ENCODE measurements at places on chromosomes 7 and 10.

GRCh38 chr10:33010132-33011037, 52.4 kb upstream of the ITGB1 start:
- peak; percentile 91 for DNase-seq

GRCh38 chr10:80136134-80136571, 3.6 kb downstream of the PLAC9 start:
- DNase-seq, result no peak

DNA sequence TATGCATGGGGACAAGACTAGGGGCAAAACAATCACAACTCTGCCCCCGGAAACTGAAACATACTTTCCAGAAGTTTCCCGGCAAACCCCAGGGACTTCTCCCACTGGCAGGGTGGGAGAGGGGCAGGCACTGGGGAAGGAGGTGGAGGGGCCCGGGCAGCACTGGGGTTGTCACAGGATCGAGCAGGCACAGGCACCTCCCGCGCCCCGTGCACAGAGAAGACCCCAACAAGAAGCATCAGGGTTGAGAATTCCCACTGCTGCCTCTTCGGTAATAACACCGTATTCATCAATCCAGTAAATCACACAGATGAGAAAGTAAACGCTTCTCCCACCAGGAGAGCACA, 490.5 kb downstream of the PTPRN2 start:
- no peak for DNase-seq

GRCh38 chr7:84847038-84847437, 339.8 kb downstream of the SEMA3D start:
- DNase-seq, result no peak

GRCh38 chr10:1665021-1665661, 72.2 kb downstream of the ADARB2 start:
- no peak for DNase-seq

DNA sequence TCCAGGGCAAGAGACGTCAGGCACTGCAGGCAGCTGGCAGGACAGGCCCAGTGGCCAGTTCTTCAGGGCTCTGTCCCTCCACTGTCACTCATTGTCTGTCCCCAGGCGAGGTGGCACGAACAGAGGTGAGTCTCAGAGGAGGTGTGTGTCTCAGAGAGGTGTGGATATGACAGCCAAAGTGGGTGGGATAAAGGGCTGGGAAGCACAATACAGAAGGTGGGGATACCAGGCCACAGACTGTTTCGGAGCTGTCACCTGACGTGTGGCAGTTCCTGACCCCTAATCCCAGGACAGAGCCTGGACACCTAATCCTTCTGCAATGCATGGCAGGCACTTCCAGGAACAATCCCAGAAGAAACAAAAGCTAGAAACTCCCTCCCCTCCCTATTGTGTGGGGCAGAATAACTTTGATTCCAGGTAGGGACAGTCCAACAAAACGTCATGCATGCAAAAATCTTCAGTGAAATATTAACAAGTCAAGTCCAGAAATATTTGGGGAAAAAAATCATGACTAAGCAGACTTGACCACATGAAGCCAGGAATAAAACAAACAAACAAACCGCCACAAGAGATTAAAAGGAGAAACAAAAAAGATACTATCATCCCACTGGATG, 11.6 kb downstream of the KLRG2 start:
- peak; percentile 49 for DNase-seq

- peak; percentile 70 for DNase-seq
Measured at GRCh38 chr10:76444034-76444800, 1012.8 kb downstream of the LRMDA start.

GRCh38 chr10:47371629-47372485, 12.2 kb downstream of the ZNF488 start:
- DNase-seq, result no peak

GRCh38 chr10:62610649-62611229, 193.8 kb upstream of the ADO start:
- DNase-seq, result peak; percentile 57

GRCh38 chr10:662686-663465, 26.6 kb downstream of the DIP2C start:
- no peak for DNase-seq

GRCh38 chr7:95493247-95493646, 7.5 kb downstream of the ASB4 start:
- DNase-seq, result peak; percentile 45

DNA sequence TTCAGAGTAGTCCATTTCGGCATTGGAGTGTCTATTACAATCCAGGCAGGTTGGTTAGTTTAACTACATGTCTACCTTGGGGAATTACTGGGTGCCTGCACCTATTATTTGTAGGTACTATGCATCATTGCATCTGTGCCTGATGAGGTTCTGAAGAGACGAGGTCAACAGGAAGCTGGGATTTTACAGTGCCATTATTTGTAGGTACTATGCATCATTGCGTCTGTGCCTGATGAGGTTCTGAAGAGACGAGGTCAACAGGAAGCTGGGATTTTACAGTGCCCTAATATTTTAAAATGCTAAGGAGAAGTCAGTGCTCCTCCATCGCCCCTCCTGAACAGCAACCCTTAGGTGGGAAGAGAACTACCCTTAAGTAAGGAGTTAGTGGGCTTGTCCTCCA, 41.7 kb downstream of the NPY start:
- no peak for DNase-seq

- no peak for DNase-seq
Measured at GRCh38 chr7:158957510-158957906, 101.2 kb downstream of the DYNC2I1 start.

- DNase-seq, result no peak
Measured at GRCh38 chr10:100138921-100139496, 46.8 kb downstream of the ERLIN1 start.

DNA sequence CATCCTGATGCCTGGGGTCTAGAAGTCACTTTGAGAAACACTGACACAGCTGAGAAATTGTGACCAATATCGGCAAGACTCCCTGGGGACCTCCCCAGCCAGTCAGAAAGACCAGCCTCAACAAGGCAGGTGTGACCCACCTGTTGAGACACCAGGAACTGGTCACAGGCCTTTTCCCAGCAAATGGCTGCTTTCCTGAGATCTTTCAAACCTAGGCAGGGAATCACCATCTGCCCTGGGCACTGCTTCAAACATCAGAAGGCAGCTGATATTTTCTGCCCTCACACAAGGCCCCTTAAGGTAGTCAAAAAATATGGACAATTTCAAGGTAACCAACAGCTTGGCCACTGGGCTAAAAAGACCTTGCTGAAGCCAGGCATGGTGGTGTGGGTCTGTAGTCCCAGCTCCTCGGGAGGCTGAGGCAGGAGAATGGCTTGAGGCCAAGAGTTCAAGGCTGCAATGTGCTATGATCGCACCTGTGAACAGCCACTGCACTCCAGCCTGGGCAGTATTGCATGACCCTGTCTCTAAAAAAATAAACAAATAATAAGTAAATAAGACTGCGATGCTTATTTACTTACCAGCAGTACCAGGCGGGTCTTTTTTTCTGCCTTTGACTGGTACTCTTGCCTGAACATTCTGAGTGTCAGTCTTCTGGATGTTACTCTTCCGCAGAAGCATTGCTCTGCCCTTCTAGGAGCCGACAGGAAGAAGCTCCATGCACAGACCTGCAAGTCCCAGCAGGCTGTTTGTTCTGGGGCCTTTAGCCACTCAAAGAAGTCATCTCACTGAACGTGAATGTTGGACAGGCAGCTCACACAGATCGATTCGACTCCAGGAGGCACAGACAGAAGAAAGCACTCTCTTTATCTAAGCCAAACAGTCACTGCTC, 59.7 kb downstream of the SORBS1 start:
- DNase-seq, result no peak

GRCh38 chr7:127817466-127817865, 165.5 kb downstream of the SND1 start:
- DNase-seq, result no peak

GRCh38 chr7:15837306-15837950, 150.9 kb upstream of the MEOX2 start:
- DNase-seq, result no peak

- no peak for DNase-seq
Measured at GRCh38 chr7:28645866-28646265, 233.5 kb downstream of the CREB5 start.

DNA sequence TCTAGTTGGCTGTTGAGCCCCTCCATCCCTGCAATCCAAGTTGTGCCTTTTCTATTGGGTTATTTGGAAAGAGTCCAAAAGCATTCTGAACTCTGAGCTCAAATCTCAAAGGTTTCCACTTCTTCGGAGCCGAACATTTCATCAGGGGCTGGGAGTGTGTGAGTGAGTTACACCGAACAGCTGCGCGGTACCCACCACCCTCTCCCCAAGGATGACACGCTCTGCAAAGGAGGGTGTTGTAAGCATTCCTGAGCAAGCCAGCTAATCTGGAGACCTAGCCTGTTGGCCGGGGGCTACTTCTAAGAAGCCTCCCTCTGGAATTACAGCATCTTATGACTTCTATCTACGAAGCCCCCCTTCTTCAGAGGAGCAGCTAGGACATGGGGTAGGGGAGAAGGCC, 270.5 kb downstream of the CREB5 start:
- no peak for DNase-seq

- peak; percentile 68 for DNase-seq
Measured at GRCh38 chr7:42340436-42340835, 103.4 kb upstream of the GLI3 start.

DNA sequence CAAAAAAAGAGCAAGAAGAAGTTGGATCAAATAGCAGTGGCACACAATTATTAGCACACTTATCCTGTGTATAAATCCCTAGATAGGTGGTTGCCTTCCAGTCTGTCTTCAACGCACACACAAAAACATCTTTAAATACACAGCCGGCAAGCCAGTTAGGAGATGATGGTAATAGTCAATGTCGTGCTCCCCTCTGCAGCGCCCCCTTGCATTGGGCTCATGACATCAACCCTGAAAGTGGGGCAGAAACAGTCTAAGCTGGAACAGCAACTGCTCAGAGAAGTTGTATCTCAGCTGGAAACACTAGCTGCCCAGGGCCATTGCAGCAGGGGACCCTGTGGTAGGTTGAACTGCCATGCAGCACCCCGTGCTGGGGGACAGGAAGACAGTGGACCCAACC, 179.5 kb upstream of the YAE1 start:
- DNase-seq, result no peak

- DNase-seq, result no peak
Measured at GRCh38 chr7:140325600-140325999, 72.7 kb downstream of the SLC37A3 start.

DNA sequence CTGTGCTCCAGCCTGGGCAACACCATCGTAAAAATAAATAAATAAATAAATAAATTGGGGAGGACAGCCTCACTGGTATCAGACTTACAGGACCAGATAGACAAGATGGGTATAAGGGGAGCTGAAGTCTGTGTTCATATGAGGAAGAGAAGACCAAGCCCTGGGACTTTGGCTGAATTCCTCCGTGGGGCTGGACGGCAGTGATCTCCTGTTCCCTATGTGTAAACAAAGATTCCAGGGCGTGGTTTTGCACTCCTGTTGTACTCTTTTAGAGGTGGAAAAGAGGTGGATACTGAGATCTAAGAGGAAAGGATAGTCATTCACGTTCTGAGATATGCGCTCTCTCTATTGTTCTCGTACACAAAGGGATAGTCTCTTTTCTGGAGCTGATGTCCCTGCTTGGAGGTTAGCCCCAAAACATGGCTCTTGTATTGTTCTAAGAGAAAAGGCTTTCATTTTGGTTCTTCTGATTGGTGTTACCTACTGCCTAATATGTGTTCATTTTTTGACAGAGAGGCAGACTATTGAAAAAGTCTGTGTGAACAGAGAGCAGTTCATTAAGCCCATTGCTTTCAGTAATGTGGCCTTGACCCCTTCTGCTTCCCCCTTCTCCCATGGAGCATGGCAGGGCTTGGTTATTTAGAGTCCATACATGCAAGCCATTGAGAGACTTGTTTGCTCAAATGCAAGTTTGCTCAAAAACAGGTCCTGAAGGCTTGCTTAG, 12.3 kb downstream of the KCTD7 start:
- no peak for DNase-seq

DNA sequence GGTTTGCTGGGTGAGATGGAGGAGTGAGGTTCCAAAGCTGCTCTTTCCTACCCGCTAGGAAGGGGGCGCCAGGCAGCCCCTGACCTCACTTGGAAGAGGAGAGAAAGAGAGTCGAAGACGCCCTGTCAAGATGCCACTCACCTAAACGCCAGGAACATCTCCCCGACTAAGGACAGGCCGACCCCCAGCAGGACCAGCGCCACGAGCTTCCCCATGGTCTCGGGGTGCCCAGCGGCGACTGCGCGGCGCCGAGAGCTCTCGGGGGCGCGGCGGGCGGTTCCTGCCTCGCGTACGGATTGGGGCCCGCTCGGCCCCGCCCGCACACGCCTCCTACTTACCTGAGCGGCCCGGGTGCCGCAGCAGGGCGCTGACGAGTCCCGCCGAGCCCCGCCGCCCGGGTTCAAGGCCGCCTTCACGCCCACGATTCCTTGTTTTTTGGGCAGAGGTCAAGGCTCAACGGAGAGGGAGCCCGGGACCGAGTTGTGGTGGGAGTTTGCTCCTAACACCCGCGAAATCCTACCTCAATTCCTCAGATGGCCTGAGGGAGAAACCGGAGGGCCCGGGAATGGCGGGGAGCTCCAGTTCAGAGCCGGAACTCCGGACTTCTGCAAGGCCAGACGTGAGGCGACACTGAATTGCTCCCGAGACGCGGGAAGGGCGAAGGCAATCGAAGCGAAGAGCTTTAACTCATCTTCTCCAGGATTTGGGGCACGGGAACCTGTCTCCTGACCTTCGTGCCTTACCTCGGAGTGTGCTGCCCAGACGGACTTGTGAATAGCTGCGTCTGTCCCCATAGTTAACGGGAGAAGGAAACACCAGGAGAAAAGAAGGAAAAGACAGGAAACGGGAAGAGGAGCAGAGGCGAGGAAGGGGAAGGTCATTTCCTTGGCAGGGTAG, at the start of gene PON3:
Gene PON3 (minus strand): TSS at position 240 of the 897 bp plus-strand sequence. CDS start 25 bp downstream, at position 215.
- DNase-seq, result no peak

GRCh38 chr7:117284692-117285091, 38.2 kb downstream of the WNT2 start:
- no peak for DNase-seq

DNA sequence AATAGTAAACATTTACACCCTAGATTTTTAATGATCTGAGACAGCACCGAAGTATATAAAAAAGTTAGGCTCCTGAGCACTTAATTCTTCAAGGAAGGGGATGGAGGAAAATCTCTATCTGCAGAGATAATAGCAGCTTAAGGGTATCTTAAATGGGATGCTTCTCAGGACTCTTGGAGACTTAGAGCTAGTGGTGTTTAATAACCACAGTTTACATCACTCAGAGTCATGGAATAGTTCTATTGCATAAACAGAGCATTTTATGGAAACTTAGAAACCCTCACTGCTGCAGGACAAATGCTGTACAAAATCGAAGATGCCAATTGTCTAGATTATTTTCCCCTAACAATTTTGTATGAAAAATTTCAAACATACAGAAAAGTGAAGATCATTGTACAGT, 398.9 kb upstream of the GALNT17 start:
- peak; percentile 22 for DNase-seq

GRCh38 chr7:147235645-147236382, 1119.2 kb downstream of the CNTNAP2 start:
- DNase-seq, result no peak

GRCh38 chr10:28179006-28179742, 123.7 kb downstream of the MPP7 start:
- peak; percentile 65 for DNase-seq

DNA sequence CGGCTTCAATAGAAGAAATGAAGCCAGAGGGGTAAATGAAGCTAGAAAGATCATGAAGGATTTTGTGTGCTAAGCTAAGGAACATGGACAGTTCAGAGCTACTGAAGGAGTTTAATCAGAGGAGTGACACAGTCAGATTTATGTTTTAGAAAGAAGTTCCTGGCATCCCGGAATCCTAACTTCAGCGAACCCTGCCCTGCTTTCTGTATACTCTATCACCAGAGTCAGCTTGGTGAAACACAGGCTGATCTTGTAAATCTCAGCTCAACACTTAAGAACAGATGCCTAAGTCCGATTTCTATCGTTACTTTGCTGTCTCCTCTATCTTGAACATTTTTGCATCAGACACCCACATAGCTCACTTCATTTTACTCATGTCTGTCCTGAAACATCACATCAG, 9.1 kb downstream of the AHR start:
- peak; percentile 53 for DNase-seq
